ENCODE measurements at places on chromosomes 4 and X. TPM values are rescaled to one million over a fixed set of nuclear protein-coding genes. Genes with fewer than 3 reads are reported as not detected.

GRCh38 chr4:139833151-139833910 is 167.7 kb downstream of the MGST2 start:
- DNase-seq, result no peak

GRCh38 chr4:118846979-118847378 is 11.1 kb upstream of the SEC24D start:
- DNase-seq, result no peak

CT55 gene
- not detected for total RNA-seq

DNA sequence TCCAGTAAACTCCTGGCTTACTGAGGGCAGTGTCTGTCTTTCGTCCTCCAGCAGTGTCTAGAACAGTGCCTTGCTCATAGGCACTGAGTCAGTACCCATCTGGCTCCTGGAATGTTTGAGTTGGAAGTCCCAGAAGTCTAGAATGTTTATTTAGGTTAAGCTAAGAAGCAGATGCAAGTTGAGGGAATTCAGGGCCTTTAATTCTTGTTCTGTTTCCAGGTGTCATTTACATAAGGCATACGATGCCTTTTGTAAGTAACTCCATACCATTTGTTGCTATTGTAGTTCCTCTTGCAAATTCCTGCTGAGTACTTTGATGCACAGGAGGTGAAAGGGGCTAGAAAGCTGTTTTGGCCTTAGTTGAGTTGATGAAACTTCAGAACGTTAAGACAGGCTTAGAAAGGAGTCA is 22.2 kb downstream of the ARHGAP10 start:
- DNase-seq, result peak; percentile 95

ERCC6L gene
- 5.4 TPM for total RNA-seq

GRCh38 chrX:11193035-11193469 is 81.9 kb downstream of the HCCS start:
- DNase-seq, result peak; percentile 53

POU4F2 gene
- total RNA-seq, result not detected

DNA sequence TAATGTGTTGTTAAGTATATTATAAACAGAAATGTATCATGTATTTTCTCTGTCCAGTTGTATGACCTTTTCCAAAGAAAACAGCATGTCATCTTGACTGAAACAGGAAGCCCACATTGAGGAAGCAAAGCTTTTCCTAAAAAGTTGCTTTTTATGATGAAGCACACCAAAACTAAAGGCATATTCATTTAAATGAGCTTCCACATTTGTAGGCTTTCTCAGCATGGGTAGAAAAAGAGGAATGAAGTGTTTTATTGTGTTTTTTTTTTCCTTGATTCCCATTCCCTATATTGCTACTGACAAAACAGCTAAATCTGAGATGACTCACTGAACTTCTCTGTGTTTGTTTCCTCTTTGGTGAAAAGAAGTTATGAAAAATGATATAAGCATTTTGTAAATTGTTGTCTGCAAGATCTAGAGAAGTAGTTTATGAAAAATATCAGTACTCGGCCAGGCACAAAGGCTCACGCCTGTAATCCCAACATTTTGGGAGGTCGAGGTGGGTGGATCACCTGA is 32.5 kb upstream of the FRAS1 start:
- DNase-seq, result no peak

- no peak for DNase-seq
Observed at GRCh38 chrX:134235236-134235635, 1.7 kb upstream of the CCDC160 start.

GRCh38 chr4:133593764-133594163 is 444.7 kb downstream of the PCDH10 start:
- DNase-seq, result no peak

AMBN gene
- total RNA-seq, result not detected

DCX gene
- not detected for total RNA-seq

UGT2A2 gene
- not detected for total RNA-seq

DNA sequence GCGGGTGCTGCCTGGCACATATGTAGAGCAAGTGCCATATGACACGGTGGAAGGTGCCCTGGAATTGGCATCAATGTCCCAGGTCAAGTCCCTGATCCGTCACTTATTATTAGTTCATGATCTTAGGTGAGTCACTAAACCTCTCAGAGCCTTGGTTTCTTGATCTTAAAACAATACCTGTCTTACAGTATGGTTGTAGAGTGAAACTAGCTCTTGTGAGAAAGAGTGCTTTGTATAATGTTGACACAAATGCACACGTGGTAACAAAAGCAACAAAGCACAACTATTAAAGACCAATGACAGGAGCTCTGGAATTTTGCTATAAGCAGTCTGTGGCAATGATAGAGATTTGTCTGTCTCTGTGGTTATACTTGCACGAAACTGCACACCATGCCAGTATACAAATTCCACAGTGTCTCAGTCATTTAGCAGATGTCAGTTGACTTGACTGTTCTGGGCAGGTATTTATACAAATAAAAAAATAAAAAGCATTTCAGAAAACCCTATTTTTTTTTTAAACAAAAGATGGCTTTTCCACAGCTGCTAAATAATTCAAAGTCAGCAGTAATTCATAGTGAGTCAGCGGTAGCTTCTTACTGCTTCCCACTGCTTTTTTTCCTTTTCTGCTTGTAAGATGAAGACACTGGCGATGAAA is 19.7 kb upstream of the ACSL1 start:
- peak; percentile 79 for DNase-seq

DNA sequence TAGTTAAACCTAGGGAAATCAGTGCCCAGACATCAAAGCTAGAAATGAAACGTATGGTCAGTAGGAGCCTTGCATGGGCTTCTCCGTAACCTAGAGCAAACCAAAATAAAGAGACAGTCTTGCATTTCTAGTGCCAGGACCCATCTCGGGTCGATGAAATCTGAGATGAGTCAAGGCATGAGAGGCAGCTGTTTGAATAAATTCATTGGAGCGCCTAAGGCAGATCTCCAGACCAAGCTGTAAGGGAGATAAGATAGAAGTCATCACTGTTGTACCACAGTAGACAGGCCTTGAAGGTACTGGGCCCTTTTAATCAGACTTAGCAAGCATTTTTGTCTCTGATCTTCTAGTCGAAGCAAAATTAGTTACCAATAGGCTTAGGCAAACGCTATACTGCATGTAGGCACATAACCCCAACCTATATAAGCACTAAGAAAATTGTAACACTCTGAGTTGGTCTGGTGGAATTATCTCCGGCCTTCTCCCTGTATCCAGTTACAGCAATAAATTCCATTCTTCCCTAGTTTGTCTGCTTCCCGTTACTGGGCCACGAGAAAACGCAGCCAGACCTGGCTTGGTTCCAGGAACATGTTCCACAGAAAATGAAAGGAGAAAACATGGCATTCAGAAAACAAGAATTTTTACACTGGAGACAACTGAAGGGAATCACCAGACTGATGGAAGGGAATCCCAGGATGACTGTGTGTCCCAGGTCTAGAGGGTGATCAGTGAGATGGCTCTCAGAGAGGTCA is 21.1 kb upstream of the PAPSS1 start:
- DNase-seq, result peak; percentile 60

DNA sequence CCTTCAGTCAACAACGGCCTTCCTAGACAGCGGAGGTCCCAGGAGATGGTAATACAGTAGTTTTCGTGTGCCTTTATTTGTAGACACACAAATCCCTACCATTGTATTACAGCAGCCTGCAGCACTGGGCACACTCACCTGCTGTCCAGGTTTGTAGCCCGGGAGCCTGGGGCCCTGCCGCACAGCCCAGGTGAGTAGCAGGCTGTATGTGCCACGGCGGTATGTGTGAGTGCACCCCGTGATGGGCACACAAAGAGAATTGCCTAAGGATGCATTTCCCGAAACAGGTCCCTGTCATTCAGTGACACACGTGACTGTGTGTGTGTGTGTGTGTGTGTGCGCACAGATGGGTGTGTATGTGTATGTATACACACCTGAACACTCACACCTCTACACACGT is 8.1 kb upstream of the SLC25A6 start:
- no peak for DNase-seq

DNA sequence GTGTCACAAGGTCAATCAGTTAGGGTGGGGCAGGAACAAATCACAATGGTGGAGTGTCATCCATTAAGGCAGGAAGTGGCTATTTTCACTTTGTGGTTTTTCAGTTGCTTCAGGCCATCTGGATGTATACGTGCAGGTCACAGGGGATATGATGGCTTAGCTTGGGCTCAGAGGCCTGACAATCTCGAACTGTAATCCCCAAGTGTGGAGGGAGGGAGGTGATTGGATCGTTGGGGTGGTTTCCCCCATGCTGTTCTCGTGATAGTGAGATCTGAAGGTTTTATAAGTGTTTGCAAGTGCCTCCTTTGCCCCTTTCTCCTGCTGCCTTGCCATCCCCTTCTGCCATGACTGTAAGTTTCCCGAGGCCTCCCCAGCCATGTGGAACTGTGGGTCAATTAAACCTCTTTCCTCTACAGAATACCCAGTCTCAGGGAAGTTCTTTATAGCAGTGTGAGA is 36.7 kb upstream of the STS start:
- DNase-seq, result no peak

CYLC1 gene
- not detected for total RNA-seq

GRCh38 chr4:40856840-40857362 is 107.1 kb downstream of the NSUN7 start:
- peak; percentile 38 for DNase-seq

DNA sequence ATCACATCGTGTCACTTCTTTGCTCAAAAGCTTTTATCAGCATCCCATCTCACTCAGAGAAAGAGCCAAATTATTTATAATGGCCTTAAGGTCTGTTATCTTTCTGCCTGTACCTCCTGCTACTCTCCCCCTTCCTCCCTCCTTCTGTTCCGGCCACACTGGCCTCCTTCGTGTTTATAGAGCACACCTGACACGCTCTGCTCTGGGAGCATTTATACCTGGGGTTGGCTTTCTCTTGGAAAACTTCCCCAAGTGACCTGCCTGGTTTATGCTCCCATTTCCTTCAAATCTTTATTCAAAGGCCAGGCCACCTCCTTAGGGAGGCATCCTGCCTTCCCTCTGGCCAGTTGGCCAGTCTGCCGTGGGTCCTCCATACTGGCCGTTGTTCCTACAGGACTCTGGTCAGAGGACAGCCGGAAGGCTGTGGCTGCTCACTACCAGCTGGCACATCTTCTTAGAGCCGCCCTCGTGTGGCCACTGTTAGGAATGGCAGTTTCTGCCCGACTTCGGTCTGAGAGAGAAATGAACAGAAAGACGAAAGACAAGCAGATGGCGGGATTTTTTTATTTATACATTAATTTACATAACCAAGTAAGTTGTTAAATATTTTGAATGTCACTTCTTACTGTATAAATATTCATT is 80.2 kb upstream of the CBLL2 start:
- peak; percentile 56 for DNase-seq

DNA sequence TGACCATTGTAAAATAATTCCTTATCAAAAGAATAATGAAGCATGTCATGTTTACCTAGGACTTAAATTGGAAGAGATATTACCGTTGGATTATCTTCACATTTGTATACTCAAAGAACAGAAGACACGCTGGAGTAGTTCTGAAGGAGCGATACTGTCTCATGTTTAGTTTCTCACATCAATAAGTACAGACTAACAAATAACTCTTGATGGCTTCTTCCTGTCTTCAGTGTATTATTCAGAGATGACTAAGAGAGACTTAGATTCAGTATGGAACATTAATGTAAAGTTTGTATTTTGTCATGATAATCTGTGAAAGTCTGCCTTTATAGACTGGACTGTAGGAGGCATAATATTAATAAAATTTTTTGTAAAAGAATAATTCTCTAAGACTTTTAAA is 72.7 kb downstream of the SPRY1 start:
- DNase-seq, result peak; percentile 32

GRCh38 chrX:11189097-11189496 is 78.0 kb downstream of the HCCS start:
- no peak for DNase-seq

SPANXC gene
- total RNA-seq, result not detected

DNA sequence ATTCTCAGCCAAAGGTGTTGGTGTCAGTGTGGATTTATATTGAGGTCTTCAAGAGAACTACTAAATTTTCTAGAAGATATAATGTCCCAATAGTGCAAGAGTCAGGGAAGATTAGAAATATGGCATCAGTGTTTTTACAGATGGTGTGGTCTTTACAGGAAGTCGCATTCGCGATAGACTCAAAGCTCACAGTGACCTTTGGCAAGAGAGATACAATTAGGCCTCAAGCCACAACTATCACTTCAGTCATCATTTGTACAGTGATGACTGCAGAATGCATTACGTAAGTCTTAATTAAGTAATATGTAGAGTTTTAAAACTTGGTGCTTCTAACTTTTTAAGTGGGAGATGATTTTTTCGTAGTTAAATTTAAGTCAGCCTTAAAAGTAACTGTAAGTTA is 237.2 kb upstream of the FSTL5 start:
- no peak for DNase-seq

DNA sequence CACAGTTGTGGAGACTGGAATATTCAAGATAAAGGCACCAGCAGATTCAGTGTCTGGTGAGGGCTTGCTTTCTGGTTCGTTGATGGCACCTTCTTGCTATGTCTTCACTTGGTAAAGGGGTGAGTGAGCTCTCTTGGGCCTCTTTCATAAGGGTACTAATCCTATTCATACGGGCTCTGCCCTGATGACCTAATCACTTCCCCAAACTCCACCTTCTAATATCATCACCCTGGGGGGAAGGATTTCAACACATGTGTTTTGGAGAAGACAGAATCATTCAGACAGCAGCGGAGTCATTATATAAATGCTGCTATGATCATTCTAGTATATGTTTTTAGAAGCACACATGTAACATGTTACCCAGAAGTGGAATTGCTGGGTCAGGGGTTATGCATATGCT is 295.3 kb upstream of the CTSO start:
- no peak for DNase-seq

DNA sequence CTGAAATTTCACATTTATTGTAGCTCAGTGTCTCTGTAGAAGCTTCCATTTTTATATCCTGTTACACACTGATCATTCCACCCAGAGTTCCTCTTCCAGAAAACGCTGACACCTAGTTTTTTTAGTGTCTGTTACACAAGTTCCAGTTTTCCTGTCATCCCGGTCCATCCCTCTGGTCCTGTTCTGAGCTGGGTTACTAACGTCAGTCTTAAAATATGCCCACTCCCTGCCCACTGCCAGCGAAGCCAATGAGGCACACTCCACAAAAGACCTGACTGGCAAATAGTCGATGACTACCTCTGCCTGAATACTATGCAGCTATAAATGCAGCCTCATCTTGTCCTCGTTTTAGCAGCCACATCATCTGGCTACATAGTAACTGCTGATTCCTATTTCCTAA is 30.9 kb upstream of the DDX3X start:
- no peak for DNase-seq

DNA sequence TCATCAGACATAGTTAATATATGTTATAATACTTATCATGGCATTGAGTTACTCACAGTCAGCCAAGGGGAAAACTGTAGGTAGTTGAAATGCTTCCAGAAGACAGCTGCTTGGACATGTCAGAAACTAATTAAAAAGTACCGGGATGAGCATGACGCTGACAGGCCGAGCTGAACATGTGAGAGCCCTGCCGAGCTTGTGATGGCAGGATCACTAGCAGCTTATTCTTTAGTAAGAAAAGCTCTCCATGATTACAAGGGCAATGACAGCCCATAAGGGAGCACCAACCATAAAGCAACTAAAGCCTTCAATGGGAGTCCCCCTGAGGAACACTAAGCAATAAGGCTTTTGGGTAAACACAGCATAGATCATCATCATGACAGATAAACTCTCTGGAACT is 435.6 kb downstream of the TLL1 start:
- no peak for DNase-seq

SFRP2 gene
- not detected for total RNA-seq

- DNase-seq, result peak; percentile 90
Observed at GRCh38 chrX:134603806-134604700, 54.2 kb downstream of the PLAC1 start.

PDZD4 gene
- total RNA-seq, result 0.28 TPM
